ENCODE measurements at places on chromosomes 1 and 21.

DNA sequence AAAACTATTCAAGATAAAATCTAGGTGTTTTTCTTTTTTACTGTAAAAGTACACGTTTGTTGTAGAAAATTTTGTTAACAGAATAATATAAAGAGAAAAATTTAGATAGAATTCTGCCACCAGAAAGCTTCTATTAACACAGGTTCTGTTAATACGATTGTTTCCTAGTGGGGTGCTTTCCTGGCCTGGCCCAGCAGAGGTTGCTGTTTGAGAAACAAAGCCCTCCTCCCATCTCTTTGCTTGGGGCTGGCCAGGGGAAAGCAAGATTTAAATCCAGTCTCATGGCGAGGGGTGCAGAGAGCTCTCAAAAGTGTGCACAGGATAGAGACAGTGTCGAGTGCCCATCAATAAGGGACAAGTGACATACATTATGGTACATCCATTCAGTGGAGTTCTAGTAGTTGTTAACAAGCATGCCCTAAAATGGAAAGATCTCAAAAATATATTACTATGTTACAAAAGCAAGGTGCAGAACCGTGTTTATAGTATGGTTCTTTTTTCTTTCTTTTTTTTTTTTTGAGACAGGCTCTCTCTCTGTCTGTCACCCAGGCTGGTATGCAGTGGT, 14.6 kb upstream of the ACBD3 start:
- no peak for DNase-seq

DNA sequence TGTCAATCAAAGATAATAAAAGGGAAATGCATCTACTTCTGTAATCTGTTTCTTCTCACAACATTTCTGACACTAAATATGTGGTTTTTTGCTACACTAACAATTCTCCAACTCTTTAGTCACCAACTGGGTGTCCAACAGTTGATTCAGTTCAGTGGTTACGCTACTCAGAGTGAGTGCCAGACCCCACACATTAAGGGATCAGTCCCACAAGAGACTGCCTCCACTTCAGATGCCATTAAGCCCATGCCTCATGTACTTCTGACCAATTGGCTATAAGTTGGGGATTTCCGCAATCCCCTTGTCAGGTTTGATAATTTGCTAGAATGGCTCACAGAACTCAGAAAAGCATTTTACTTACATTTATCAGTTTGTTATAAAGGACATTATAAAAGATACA, 28.4 kb downstream of the RNF2 start:
- no peak for DNase-seq

GRCh38 chr1:222691016-222691415, 21.3 kb downstream of the AIDA start:
- DNase-seq, result no peak

- no peak for DNase-seq
These were observed 283.8 kb downstream of the TPR start for GRCh38 chr1:186091222-186091720.

DNA sequence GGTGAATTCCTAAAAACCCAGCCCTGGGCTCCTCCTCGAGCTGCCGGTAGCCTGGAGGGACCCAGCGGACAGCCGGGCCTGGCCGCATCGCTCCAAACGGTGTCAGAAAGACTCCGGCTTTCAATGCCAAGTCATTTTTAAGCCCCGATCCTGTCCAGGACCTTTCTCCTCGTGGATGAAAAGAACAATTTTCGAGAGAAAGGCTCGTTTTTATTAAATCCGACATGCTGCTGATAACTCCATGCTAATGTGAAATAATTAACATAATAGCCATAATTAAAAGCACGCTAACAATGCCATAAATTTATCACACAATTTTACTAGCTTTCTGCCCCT, 4.6 kb upstream of the FOXD3 start:
- no peak for DNase-seq

GRCh38 chr1:226148121-226148648, 38.4 kb downstream of the ACBD3 start:
- DNase-seq, result no peak

DNA sequence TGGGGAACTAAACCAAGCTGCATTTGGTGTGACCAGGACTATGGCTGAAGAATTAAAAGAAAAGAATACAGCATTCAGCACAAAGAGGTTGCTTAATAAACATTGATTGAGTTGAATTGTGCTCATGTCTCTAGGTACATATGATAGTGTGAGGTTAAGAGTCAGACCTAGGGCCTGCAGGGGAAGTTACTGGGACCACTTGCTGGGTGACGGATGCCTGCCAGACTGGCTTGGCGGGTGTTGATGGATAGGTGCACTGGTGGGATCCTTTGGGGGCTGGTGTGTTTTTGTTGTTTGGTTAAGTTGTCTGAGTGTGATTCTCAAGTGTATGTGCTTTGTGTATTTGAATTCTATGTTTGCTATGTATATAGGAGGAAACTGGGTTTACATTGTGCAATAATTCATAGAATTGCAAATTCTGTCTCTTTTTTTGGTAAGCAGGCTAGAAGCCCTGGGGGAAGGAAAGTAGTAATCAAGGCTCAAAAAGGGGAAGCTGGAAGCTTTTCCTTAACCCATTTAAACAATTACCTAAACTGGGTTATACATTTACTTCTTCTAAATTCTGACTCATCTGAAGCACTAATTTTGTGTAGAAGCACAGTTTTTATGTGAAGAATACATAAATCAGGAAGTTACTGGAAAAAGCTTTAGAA, 1.8 kb downstream of the CD101 start:
- DNase-seq, result no peak

- peak; percentile 7 for DNase-seq
These were observed 25.0 kb downstream of the CD244 start for GRCh38 chr1:160837558-160838205.

- DNase-seq, result no peak
These were observed 356.2 kb upstream of the TMPRSS15 start for GRCh38 chr21:18759751-18760161.

DNA sequence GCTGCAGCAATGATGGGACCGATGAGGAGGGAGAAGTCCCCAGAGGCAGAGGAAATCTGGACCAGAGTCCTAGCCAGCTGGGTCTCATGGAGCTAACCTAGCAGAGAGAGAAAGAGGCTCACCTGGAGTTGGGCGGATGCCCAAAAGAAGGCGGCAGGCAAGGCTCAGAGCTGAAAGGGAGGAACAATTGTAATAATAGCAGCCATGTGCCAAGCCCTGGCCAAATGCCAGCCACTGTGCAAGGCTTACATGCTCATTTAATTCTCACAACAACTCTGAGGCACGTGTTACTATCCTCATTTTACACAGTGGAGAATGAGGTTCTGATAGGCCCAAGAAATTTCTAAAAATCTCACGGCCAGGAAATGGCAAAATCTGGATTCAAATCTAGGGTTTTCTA, 50.0 kb upstream of the ZNF648 start:
- DNase-seq, result no peak
